Activated effector memory CD4-positive, alpha-beta T cell treated with anti-CD3 and anti-CD28 coated beads, Interleukin-2, amount 50 U/mL, for 16 hours (primary cell): ENCODE measurements at places on chromosomes 6 and 20.

GRCh38 chr20:16451982-16452381 is 121.3 kb downstream of the KIF16B start:
- DNase-seq, result no peak

DNA sequence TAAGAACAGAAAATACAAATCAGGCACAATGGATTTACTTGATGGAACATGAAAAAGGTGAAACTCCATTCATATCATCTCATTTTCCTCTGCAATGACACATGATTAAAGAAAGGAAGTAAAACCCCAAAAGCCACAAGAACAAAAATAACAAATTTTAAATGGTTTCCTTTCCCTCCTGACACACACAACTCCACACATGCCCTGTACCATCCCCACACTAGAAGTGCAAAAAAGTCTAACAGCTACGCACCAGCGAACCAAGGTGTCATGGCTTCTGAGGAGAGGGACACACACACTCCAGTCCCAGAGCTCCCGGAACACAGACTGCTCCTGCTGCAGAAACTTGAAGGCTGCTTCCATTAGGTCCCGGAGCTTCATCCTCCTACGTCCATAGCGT is 25.3 kb downstream of the MDN1 start:
- no peak for DNase-seq

DNA sequence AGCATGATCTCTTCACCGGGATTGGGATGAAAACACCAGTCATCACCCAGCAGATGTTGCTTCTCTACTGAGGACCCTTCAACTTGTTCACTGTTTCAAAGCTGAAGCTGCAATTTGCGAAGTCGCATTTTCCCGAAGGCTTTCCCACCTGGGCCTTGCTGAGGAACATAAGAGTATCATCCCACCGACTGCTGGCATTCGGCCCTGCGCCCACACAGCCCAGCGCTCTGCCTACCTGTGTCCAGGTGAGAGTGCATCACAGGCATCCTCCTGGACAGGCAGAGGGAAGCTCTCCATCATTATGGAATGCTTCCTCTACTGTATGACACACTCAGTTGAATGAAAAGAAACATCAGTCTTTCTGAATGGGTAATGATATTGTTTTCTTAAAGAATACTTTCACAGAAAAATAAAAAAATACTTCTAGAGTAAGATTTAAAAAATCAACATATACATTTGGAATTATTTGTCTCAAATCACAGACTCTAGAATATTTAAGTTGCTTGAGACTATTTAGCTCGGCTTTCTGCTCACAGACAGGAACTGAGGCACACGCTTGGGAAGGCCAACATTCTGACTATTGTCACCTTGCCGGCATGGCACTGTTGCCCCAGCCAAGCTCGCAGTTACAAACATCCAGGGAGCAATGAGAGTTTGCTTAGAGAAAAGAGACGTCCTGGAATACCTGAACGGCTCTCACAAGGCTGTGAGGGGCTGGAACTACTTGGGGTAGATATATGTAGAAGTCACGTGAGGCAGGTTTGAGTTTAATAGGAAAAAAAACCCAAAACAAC is 48.7 kb downstream of the FOXC1 start:
- no peak for DNase-seq

- no peak for DNase-seq
Observed at GRCh38 chr6:140346428-140346827, 972.0 kb upstream of the CITED2 start.

GRCh38 chr20:18988701-18989100 is 175.1 kb downstream of the SCP2D1 start:
- no peak for DNase-seq

- no peak for DNase-seq
Observed at GRCh38 chr6:112683926-112684325, 336.8 kb downstream of the RFPL4B start.

DNA sequence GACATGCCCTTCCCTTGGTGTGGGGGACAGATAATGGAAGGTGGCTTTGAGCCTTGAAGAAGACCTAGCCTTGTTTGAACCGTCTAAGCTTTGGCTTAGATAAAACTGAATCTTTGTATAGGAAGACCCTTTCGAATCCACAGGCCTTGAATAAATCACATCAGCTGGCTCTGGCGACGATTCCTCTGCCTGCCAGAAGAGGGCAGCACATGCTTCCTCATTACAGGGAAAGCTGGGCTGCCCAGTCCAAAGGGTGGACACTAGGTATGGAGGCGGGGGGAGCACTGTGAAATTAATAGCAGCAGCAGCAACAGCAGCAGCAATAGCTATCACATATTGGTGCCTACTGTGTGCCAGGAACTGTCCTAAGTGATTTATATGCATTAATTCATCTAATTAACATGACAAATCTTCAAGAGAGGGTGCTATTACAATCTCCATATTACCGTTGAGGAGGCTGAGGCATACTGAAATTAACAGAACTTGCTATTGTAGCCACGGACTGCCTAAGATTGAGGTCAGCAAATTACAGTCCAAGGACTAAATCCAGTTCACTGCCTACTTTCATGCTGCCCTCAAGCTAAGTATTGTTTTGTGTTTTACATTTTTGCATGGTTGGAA is 85.1 kb downstream of the CLIC5 start:
- DNase-seq, result peak; percentile 84

DNA sequence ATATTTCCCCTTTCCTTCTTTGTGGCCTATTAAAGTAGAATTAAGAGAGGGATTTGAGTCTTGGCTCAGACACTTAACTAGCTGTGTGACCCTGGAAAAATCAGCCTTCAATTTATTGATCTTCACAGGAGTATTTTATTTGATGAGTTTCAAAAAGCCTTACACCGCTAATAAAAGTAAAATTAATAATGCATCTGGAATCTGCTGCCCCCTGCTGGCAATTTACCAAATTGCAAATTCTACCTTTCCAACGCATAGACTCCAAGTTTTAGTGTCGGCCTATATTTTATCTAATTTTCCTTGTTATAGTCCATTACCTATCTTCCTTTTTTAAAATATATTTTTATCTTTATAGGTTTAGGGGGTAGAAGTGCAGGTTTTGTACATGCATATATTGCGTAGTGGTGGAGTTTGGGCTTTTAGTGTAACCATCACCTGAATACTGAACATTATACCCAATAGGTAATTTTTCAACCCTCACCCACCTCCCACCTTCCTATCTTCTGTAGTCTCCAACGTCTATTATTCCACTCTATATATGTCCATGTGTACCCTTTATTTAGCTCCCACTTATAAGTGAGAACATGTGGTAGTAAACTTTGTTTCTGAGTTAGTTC is 46.3 kb downstream of the GOPC start:
- peak; percentile 83 for DNase-seq

DNA sequence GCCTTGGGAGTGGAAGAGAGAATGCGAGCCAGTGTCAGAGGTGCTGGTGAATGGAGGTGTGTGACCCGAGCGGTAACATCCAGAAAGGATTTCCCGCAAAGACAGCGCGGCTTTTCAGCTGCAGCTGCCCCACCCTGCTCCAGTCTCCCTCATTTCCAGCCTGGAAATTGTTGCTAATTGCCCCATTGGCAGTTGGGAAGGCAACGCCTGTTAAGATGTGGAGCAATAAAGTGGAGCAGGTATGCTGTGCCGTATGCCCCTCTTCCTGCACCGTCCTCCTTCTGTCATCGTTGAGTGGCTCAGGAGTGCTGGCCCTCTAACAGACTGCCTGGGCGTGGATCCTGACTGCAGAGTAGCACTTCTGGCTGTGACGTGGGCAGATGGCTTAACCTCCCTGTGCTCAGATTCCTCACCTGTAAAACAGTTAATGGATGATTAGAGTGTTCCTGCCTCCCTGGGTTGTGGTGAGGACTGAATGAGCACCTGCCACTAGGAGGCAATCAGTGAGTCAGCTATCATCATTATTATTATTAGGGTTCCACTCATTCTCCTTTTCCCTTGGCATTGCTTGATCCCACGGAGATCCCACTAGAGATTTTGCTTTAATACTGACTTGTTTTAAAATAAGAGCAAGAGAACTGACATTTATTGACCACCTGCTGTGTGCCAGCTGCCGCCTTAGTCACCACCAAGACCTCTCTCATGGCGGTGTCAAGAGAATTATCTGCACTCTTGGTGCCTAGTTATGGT is 11.7 kb downstream of the ARFGEF2 start:
- no peak for DNase-seq

GRCh38 chr6:151436802-151437201 is 15.1 kb downstream of the RMND1 start:
- no peak for DNase-seq

DNA sequence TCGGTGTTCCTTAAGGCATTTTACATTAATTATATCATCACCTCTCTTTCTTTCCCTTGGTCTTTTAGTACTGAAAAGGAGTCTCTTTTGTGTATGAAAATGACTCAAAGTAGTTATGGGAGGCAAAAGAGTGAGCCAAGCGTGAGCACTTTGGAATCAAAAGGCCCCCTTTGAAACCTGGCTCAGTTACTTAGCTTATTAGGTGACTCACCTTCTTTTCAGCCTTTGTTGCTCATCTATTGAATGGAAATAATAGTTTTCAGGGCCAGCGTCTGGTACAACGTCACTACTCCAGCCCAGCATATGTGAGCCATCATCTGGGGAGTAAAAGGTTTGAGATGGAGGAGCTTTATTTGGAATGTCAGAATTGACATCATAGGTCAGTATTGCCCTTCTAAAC is 147.4 kb upstream of the SCGN start:
- no peak for DNase-seq

GRCh38 chr6:169163411-169163901 is 90.2 kb downstream of the THBS2 start:
- DNase-seq, result no peak

DNA sequence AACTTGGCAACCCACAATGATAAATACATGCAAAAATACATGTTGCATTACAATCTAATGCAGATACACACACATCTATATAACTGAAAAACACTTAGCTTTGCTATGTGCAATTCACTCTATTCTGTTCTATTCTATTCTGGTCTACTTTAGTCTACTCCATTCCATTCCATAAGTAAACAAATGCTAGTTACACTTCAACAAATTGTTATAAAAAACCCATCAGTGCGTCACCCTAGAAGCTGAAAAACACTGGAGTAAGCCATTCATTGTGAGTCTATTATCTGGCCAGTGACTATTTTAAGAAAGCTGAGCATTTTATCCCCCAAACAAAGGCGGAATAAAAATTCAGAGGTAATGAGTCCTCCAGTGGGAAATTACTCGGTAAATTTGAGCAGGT is 315.7 kb upstream of the EPHA7 start:
- DNase-seq, result no peak

DNA sequence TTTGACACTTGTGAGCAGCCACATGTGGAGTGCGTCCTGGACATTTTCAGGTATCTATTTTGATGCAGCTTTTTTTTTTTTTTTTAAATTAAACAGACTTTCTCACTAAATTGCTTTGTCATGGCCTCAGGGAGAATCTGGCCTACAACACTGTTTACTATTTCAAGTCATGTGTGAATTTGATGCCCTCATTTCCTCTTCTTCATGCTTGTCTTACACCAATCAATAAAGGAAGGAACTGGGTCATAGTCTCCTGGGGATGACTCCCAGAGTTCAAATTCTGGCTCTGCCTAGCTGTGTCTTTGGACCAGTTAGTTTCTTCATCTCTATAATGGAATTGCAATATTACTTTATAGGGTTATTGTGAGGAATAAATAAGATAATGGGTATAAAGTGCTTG is 554.1 kb downstream of the PRKN start:
- no peak for DNase-seq

GRCh38 chr6:161141173-161141572 is 132.7 kb downstream of the AGPAT4 start:
- DNase-seq, result peak; percentile 57

- DNase-seq, result no peak
Observed at GRCh38 chr20:57400231-57400701, 9.1 kb downstream of the RBM38 start.

DNA sequence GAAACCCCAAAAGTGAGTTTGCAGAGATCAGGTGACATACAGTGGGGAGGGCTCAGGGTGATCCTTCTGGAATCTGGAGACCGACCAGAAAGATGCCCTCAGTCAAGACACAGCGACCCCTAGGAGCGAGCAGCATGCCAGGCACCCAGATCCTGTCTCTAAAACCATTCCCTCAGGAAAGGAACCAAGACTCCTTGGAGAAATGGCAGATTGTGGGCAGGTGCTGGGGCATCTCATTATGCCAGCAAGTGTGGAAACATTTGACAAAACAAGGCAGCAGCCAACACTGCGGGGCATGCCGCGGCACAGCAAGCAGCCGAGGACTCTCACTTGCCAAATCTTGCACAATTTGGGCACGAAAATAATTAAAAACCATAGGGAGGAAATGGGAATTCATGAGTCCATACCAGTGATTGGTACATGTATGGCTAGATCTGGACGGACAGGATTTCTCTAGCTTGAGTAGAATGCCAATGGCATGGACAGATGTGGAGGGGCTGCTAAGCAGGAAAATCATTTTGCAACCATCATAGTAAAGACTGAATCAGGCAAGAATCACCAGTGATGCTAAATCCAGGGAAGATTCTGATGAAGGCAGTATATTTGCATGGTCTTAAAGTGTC is 76.9 kb downstream of the GINS1 start:
- no peak for DNase-seq

- DNase-seq, result peak; percentile 28
Observed at GRCh38 chr20:47016068-47016664, 121.5 kb downstream of the EYA2 start.

GRCh38 chr6:2447318-2447920 is 202.0 kb upstream of the GMDS start:
- no peak for DNase-seq

DNA sequence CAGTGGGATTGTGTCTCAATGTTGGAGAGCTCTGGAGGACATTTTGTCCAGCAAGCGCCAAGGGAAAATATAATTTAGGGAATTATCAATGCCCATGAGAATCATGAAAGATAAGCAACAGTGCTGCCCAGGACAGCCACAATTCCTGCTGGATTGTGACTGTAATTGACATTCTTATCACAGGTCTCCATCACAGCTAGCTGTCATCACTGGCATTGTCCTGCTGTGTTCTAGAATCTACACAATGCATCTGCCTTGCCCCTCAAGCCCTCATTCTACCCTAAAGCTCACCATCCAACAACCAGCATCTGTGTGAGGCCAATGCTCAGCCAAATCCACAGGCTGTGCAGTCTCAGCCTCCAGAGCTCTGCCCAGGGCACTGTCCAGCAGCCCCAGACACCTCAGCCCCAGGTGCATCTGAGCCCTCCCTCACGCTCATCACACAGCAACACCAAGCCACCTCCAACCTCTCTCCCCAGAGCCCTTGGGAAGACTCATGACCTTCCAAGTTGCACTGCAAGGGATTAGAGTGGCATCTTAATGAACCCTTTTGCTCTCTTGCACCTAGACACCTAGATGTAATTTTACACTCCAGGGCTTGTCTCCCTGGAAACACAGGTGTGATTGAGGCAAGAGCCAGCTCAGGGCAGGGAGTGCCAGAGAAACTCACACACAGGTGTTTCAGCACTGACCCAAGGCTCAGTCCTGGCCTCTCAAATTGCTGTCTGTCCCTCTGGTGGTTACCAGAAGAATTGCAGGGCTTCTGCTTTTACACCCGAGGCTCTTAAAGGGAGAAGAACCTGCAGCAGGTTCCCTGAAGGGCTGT is 85.2 kb upstream of the PHACTR3 start:
- no peak for DNase-seq

GRCh38 chr6:100171533-100172321 is 177.7 kb upstream of the MCHR2 start:
- DNase-seq, result no peak

- DNase-seq, result no peak
Observed at GRCh38 chr6:5584078-5584482, 322.8 kb downstream of the FARS2 start.

GRCh38 chr6:68651011-68651985 is 16.2 kb downstream of the ADGRB3 start:
- no peak for DNase-seq

- DNase-seq, result no peak
Observed at GRCh38 chr6:117317261-117317660, 51.9 kb downstream of the VGLL2 start.

GRCh38 chr6:28803337-28803709 is 120.5 kb downstream of the TRIM27 start:
- DNase-seq, result no peak
